Foreskin keratinocyte (primary cell): ENCODE measurements at places on chromosomes 3 and 15. TPM values are rescaled to one million over a fixed set of nuclear protein-coding genes. Genes with fewer than 3 reads are reported as not detected.

The NEDD4 gene
- total RNA-seq = 24.8 and 40.2 TPM in 2 replicates

- peak; percentile 85 for DNase-seq
Observed at GRCh38 chr15:80179025-80179759, 26.4 kb downstream of the FAH start.

- DNase-seq = no peak
Observed at GRCh38 chr3:141605883-141606282, 119.1 kb downstream of the RASA2 start.

The LYSMD2 gene
- total RNA-seq = 6.8 and 7.5 TPM in 2 replicates

DNA sequence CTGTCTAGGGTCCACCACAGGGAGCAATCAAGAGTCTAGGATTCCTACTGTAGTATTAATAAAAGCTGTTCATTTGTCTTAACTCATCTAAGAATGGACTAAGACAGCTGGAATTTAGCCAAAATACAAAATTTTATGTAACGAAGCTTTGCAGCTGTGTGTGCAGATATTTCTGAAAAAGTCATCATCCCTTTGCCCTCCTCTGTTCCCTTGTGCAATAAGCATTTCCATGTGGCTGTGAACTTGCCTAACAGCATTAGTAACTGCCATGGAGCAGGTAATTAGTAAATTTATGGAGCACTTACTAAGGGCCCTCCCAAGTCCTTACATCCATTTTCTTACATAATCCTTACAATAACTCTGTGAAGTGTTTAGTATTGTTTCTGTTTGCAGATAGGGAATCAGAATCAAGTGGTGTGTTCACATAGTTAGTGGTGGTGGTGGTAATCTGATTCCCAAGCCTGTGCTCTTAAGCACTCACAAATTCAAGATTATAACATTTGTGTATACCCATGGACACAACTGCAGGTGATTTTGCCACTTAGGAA is 114.5 kb downstream of the RARB start:
- DNase-seq = no peak
